ENCODE measurements at places on chromosomes 5 and 9. TPM values are rescaled to one million over a fixed set of nuclear protein-coding genes. Genes with fewer than 3 reads are reported as not detected.

The COL15A1 gene
- total RNA-seq: 348 TPM

The KCNN2 gene
- 3.9 TPM for total RNA-seq

The IFNA21 gene
- 18.5 TPM for total RNA-seq

The SLC25A2 gene
- 1.9 TPM for total RNA-seq

The C9 gene
- total RNA-seq: 0.24 TPM

The PLAC8L1 gene
- not detected for total RNA-seq

The TAS2R1 gene
- 0.72 TPM for total RNA-seq

The F2RL2 gene
- total RNA-seq: 0.96 TPM

The MYMK gene
- total RNA-seq: not detected

The GBGT1 gene
- total RNA-seq: 18.3 TPM

All from umbilical cord (tissue), 2 donors.